Heart right ventricle (tissue), 16 donors: ENCODE measurements at places on chromosomes 16 and 17.

- H3K4me3 ChIP-seq: no peak overlapping the region
- H3K27me3 ChIP-seq: no peaks in the 10 kb centered on the region
- H3K36me3 ChIP-seq: peaks cover 30% of the 10 kb centered on the region
- no peaks in the 10 kb centered on the region for H3K4me1 ChIP-seq
- no peak for DNase-seq
Measured at GRCh38 chr17:51221322-51221721, 38.5 kb downstream of the MBTD1 start.

- no peak for DNase-seq
- H3K36me3 ChIP-seq: peaks cover 23% of the 10 kb centered on the region
- no peak overlapping the region for H3K4me3 ChIP-seq
- no peak overlapping the region for H3K27ac ChIP-seq
- H3K4me1 ChIP-seq: peaks cover 10% of the 10 kb centered on the region
Measured at GRCh38 chr16:30989469-30990047, 4.6 kb downstream of the HSD3B7 start.

- no peaks in the 10 kb centered on the region for H3K27me3 ChIP-seq
- H3K4me1 ChIP-seq: no peaks in the 10 kb centered on the region
- H3K36me3 ChIP-seq: no peaks in the 10 kb centered on the region
- DNase-seq: no peak
- no peak overlapping the region for H3K4me3 ChIP-seq
- H3K27ac ChIP-seq: no peak overlapping the region
Measured at GRCh38 chr17:52181782-52182181, 23.3 kb upstream of the CA10 start.

DNA sequence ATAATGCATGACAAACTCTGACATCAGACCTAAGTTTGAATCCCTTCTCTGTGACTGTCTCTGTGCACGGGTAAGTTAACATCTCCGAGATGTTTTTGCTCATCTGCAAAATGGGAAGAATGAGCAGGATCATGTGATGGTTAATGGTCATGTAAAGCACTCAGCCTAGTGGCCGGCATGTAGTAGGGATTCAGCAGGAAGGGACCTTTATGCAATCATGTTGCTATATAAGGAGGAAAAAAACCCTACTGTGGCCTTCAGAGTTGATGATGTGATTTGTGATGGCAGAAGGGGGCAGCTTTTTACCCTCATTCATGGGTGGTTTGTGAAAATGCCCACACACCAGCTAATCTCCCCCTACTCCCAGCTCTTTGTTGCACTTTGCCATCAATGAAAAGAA is 24.1 kb downstream of the CLEC16A start:
- H3K27ac ChIP-seq: no peak overlapping the region
- no peak for DNase-seq
- H3K4me1 ChIP-seq: peaks cover 18% of the 10 kb centered on the region
- no peaks in the 10 kb centered on the region for H3K27me3 ChIP-seq

- H3K27ac ChIP-seq: no peak overlapping the region
- peaks cover 27% of the 10 kb centered on the region for H3K4me1 ChIP-seq
- H3K36me3 ChIP-seq: no peaks in the 10 kb centered on the region
- DNase-seq: no peak
- H3K4me3 ChIP-seq: no peak overlapping the region
Measured at GRCh38 chr17:35786941-35787432, 8.5 kb downstream of the MMP28 start.
